NCI-H345 (cell line): ENCODE measurements at places on chromosomes 16 and 17.
A peak's percentile ranks its signal among the peaks of the same experiment; 100 is the strongest.

GRCh38 chr16:88853325-88853941 is 3.3 kb downstream of the GALNS start:
- DNase-seq: no peak

DNA sequence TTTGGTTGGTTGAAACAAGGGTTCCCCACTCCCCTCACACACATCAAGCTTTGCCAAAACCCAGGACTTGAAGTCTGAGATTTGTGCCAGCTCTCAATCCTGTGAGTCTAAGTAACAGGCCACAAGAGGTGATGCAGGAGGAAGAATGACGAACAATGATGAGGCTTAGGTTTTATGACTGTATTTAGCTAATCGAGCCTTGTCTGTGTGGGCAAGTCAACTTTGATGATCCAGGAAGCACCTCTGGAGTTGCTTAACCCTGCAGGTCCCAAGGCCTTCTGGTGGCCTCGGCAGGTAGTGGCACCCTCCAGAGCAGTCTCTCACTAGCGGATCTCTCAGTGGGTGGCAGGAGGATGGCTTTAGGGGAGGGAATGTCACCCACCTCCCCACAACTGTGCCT is 28.7 kb downstream of the CDK5RAP3 start:
- DNase-seq: no peak

DNA sequence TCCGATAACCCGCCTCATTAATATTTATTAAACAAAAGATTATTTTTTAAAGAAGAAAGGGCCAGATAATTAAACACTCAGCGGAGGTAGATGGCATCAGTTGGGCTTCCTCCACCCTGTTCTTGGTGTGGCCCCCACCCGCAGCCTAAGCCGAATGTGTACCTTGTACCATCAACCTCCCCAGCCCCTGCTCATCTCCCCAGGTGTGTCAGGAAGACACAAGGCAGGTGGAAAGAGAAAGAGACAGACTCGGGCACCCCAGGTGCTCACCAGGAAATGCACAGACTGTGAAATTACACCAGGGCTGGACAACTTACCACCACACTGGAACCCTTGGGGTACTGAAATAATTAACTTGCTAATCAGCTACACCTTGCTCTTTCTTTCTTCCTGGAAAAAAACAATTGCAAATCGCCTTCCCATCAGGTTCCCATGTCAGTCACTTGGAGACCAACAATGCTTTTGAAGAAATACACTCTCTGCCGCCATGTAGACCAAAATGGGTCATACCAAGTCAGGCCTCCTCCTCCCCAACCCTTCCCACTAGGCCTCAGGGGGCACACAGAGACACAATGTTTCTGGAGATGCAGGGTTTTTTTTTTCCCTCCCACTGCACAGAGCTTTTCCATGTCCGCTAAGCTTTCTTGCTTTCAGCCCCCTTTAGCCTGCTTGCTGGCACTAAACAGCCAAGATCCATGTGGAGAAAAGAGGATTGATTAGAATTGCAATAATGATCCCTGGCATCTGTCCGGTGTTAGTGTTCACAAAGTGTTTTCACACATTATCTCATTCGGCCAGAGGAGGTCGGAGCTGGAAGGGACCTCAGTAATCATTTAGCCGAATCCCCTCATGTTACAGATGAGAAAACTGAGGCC is 8.6 kb upstream of the LHX1 start:
- no peak for DNase-seq

- DNase-seq: no peak
Measured at GRCh38 chr16:5504064-5504781, 406.6 kb upstream of the EEF2KMT start.

GRCh38 chr17:57400648-57401047 is 144.3 kb downstream of the MSI2 start:
- no peak for DNase-seq

DNA sequence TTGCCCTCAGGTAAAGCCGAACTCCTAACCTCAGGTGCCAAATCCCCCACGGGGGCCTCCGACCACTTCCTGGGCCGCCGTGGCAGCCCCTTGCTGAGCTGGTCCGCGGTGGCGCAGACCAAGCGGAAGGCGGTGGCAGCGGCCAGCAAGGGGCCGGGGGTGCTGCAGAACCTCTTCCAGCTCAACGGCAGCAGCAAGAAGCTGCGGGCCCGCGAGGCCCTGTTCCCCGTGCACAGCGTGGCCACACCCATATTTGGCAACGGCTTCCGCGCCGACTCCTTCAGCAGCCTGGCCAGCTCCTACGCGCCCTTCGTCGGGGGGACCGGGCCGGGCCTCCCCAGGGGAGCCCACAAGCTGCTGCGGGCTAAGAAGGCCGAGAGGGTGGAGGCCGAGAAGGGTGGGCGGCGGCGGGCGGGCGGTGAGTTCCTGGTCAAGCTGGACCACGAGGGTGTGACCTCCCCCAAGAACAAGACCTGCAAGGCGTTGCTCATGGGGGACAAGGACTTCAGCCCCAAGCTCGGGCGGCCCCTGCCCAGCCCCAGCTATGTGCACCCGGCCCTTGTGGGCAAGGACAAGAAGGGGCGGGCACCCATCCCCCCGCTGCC is 51.6 kb downstream of the ACTG1 start:
- no peak for DNase-seq

GRCh38 chr17:5553479-5553878 is 30.8 kb downstream of the NLRP1 start:
- no peak for DNase-seq

DNA sequence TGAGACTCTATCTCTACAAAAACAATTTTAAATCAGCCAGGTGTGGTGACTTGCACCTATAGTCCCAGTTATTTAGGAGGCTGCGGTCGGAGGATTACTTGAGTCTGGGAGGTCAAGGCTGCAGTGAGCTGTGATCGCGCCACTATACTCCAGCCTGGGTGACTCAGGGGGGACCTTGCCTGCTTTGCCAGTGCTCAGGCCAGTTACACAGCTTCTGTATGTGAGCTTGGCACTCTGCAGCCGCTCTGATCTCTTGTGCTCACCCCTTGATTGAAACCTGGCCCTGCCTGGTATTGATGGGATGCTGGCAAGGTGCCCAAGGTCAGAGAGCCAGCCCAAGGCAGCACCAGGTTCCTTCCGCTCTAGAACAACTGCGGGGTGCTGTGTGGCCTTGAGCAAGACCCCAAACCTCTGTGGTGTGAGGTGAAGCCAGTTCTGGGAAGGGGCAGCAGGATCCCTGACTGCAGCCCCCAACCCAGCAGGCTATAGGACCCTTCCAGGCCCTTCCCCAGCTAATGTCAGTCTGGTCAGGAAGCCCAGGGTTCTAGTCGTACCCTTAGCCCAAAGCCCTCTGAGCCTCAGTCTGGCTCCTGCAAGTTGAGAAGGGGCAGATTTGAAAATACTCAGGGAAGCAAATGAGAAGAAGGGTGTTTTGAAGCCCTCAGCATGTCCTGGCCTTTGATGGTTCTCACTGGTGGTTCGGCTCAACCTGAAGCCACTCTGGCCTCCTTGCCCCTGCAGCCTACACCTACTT is 18.9 kb downstream of the MMP15 start:
- DNase-seq: no peak

GRCh38 chr17:80926591-80927250 is 64.9 kb upstream of the CHMP6 start:
- no peak for DNase-seq

DNA sequence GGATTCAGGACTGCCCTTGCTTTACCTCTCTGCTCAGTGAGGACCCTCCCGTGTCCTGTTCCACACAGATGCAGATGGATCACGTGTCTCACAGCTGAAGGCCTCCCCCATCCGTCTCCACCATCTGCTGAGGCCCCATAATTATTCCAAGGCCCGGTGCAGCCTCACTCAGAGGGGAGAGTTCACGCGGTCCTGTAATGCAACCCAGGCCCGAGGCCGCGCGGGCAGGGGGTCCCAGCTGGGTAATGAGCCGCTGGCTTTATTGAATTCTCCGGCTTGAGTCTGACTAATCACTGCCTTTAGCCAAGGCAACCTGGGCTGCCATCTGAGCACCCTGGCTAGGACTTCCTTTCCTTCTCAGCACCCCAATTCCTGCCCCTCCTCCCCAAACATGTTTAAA is 4.4 kb upstream of the WFIKKN2 start:
- no peak for DNase-seq

DNA sequence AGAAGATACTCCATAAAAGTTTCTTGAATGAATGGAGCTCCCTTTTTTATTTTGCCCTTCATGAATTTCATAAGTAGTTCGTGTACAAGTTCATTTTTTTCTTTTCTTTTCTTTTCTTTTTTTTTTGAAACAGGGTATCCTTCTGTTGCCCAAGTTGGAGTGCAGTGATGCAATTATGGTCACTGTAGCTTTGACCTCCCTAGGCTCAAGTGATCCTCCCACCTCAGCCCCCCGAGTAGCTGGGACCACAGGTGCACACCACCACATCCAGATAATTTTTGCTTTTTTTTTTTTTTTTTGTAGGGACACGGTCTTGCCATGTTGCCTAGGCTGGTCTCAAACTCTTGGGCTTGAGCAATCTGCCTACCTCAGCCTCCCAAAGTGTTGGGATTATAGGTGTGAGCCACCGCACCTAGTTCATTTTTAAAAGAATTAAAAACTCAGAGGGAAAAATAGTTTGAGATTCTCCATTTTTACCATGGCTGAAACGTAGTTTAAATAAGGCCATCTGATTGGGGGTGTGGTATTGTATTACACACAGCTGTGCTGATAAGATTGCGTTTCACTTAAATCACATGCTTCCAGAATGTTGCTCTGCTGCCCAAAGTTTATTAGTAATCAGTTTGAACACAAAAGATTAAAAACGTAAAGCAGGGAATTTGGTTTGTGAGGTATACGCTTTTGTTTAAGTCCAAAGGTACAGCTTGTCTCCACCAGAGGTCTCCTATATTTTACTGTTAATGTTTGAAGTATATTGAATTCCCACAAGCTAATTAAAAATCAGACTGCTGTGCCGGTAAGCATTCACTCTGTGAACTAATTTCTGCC is 154.1 kb downstream of the SOCS1 start:
- DNase-seq: no peak

GRCh38 chr17:50184611-50185398 is 16.6 kb downstream of the COL1A1 start:
- no peak for DNase-seq

GRCh38 chr16:79519448-79519847 is 81.1 kb downstream of the MAF start:
- DNase-seq: no peak

- no peak for DNase-seq
Measured at GRCh38 chr17:59800530-59800942, 92.2 kb downstream of the TUBD1 start.

- DNase-seq: no peak
Measured at GRCh38 chr17:2982854-2983253, 80.6 kb downstream of the OR1D5 start.

DNA sequence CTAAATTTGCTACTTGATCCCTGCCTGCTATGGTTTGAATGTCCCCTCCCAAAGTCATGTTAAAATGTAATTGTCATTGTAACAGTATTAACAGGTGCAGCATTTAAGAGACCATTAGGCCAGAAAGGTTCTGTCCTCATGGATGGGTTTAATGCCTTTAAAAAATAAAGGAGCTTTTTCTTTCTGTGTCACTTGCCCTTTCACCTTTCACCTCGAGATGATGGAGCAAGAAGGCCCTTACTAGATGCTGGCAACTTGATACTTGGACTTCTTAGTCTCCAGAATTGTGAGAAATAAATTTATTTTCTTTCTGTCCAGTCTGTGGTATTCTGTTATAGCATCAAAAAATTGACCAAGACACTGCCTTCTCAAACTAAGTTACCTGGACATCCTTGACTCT is 98.5 kb downstream of the BRIP1 start:
- DNase-seq: no peak

GRCh38 chr16:82633964-82634600 is 7.3 kb downstream of the CDH13 start:
- peak; percentile 44 for DNase-seq

DNA sequence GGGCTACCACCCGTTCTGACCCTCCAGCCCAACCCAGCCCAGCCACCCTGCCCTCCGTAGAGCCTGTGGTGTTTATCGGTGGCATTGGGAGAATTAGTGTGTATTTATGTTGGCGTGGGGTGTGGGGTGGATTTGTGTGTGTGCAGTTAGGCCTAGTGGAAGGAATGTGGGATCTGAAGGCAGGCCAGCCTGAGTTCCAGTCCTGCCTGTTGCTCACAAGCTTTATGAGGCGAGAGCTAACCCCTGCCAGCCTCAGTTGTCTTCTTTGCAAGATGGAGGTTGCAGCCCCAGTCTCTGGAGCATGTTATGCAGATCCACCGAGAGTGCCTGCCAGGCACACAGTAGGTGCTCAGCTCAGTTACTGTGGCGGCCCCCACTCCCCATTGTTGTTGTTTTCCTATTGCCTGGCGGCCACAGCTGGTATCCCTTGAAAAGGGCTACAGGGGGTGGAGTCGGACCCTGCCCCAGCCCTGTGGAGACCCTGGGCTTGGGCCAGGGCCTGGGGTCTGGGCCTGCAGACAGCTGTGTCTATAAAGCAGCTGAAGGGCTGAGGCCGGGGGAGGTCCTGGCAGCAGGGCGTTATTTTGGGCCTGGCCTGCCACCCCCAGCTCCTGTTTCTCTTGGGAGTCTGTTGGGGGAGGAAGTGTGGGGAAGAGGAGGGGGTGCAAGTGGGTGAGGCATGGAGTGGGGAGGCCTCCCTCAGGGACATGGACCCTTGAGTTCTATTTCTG is 5.1 kb downstream of the ERBB2 start:
- no peak for DNase-seq

- DNase-seq: no peak
Measured at GRCh38 chr17:49148171-49148570, 15.6 kb downstream of the B4GALNT2 start.
